ENCODE measurements at places on chromosomes 3 and 15. TPM values are rescaled to one million over a fixed set of nuclear protein-coding genes. Genes with fewer than 3 reads are reported as not detected.

GRCh38 chr3:138054057-138054456 is 44.1 kb downstream of the CLDN18 start:
- no peak for DNase-seq

- DNase-seq: no peak
Observed at GRCh38 chr3:101104321-101104720, 111.1 kb upstream of the ABI3BP start.

DNA sequence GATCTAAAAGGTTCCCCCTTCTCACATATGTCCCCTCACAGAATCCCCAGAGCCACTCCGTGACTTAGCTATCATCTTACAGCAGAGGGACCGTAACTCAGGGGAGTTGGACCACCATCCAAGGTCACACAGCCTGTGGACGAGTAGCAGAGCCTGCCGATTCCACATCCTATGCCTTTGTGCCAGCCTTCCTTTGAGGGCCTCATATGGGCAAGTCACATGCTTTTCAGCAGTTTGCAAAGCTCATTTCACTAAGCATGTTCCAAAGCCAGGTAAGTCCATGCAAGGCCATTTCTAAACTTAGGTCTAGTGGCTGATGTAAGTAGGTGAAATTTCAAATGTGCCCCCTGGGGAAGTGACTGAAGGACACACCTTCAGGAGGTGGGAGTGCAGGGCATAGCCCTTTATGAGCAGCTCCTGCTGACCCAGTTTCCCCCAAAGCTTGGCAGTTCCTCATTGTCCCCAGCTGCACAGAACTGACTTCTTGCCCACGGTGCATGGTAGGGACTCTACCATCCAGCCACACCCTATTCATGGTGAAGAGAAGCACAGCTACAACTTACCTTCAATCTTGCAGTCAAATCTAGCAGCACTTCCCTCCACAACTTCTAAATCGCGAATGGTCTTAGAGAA is 33.3 kb upstream of the HACD2 start:
- DNase-seq: no peak

DNA sequence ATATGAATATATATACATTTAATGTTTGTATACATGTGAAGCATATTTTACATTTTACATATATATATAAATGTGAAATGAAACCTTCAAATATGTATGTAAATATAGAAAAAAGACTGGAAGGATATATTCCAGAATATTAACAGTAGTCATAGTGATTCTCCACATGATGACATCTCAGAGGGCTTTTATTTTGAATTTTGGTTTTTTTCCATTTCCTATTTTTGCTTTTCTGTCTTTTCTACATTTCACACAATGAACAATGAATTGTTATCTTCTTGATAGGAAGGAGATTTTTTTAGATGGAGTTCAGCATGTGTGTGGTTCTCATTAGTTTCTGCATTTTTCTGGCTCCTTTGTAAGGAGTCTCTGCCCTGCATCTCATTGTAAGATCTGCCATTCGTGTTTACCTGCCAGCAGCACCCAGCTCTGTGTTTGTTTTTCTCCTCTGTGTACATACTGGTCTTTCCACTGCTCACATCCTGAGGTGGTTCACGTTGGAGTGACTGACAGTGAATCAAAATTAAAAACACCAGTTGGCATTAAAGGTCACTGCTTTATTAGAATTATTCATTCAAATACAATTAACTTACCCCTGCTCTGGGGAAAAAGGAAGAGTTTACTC is 425.3 kb upstream of the MDFIC2 start:
- DNase-seq: no peak

DNA sequence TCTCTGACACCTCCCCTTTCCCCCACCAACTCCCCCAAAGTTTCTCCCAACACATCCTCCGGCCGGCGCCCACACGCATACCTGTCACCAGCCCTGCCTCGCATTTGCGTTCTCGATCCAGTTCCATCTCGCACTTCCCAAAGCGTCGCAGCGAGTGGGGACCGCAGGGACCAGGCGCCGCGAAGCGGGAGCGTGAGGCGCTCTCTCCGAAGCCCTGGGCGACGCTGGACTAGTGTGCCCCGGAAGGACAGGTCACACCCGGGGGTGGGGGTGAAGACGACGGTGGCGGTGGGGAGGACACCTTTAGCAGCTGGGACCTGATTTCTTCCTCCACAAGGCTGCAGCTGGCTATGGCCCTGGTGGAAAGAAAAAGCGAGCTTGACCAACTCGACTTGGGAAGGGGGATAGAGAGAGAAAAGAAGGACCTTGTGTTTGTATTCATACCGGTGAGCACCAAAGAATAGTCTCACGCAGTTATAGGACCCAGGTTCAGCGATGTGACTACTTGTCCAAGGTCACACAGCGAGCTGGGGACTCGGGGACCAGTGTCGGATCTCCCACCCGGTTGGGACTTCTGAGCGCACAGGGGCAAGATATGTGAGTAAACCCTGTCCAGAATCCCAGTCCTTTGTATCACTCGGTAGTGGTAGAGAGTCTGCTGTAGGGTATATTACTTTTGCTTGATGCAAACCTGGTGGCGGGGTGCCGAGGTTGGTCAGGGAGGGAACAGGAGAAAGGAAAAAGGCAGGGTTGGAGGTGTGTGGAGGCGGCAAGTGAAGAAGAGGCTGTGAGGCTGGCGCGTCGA is 607 bp upstream of the GHSR start:
- no peak for DNase-seq

GRCh38 chr3:34155666-34156065 is 357.2 kb downstream of the PDCD6IP start:
- DNase-seq: no peak

The SV2B gene
- total RNA-seq: not detected

The WNT7A gene
- total RNA-seq: not detected

Data from A172 (cell line).